ENCODE measurements at places on chromosomes 13 and 19.

DNA sequence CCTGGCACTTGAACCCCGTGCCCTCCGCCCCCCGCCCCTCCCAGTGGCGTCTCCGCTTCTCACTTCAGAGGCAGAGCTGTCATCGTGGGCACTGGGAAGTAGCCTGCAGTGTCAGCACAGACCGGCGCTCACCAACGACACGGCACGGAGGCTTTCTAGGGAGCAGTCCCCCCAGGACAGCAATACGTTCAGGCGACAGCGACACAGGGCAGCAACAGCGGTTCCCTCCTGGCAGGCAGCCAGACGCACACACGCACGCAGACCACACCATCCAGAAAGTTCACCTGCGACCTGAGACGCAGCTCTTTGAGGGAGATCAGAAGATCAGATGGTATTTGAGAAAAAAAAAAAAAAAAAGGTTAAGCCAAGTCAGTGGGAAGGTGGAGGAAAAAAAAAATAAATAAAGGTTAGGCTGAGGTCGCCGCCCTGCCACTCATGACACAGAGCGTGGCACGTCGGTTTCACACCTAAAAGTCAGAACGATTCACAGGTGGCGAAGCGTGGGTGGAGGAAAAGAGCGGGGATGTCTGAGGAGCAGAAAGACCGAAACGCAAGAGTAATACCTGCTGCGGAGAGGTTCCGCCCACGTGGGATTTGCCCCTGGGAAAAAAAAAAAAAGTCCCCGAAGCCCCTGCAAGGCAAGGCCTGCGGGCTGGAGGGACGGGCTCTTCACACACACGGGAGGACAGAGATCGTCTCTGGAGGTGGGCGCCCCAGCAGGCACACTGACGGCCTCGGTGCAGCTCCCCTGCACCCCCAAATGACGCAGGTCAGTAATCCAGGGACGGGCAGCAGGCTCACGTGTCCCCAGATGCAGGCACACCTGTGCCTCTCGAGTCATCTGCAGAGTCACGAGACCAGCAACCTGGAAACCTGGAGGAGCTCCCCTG lies 94.5 kb downstream of the GNG7 start:
- no peak for DNase-seq

- no peak for DNase-seq
These were observed 30.5 kb upstream of the KCTD4 start for GRCh38 chr13:45231305-45231704.

DNA sequence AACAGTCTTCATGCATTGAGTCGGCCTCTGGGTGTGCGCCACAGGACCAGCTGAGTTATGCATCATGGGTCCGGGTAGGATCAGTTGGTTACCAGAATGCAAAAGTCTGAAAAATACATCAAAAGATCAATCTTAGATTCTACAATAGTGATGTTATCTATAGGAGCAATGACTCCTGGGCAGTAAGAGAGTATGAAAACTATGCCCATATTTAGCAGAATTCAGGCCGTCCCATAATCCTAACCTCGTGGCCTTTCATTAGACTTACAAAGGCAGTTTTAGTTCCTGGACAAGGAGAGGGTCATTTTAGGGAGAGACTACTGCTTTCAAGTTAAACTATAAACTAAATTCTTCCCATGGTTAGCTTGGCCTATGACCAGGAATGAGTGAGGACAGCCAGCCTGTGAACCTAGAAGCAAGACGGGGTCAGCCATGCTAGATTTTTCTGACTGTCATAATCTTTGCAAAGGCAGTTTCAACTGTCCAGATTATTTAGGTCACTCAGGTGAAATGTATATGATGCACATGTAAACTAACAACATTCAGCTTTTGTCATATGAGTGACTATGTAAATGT lies 11.8 kb upstream of the CDADC1 start:
- no peak for DNase-seq

DNA sequence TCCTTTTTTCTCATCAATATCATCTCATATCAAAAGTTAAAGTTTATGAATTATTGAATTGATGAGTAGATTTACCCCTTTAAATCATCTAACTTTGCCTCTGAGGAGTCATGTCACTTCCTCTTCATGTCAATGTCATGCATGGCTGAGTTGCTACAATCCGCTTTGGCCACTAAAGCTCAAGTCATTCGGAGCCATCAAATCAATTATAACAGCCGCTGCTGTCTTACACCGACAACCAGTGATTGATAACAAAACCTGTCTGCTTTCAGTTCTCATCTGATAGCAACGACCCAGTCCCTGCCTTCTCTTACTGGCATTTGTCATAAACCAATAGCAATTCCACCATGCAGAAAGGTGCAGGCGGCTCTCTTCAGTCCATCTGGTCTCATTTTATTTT lies 429.3 kb downstream of the DIAPH3 start:
- no peak for DNase-seq

GRCh38 chr19:10237702-10238101 lies 6.6 kb upstream of the S1PR2 start:
- no peak for DNase-seq

All from A549 (cell line).